ENCODE measurements at places on chromosomes 16 and 17.

DNA sequence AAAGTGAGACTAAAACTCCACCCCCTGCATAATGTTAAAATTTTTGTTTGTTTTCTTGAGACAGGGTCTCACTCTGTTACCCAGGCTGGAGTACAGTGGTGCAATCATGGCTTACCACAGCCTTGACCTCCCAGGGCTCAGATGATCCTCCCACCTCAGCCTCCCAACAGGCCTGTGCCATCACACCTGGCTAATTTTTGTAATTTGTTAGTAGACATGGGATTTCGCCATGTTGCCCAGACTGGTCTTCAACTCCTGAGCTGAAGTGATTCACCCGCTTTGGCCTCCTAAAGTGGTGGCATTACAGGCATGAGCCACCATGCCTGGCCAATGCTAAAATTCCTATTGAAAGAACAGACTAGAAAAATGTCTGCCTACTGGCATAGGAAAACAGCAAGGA lies 103.8 kb downstream of the TRIM37 start:
- no peak overlapping the region for H3K4me3 ChIP-seq
- peaks cover 28% of the 10 kb centered on the region for H3K36me3 ChIP-seq
- no peak overlapping the region for H3K27ac ChIP-seq
- H3K4me1 ChIP-seq = peaks cover 33% of the 10 kb centered on the region
- H3K27me3 ChIP-seq = no peaks in the 10 kb centered on the region

GRCh38 chr16:19710191-19710908 lies 7.7 kb downstream of the KNOP1 start:
- no peaks in the 10 kb centered on the region for H3K27me3 ChIP-seq
- peaks cover 24% of the 10 kb centered on the region for H3K36me3 ChIP-seq
- no peak for DNase-seq
- H3K4me1 ChIP-seq = no peaks in the 10 kb centered on the region
- H3K27ac ChIP-seq = no peak overlapping the region

GRCh38 chr16:58755989-58756649 lies 22.0 kb upstream of the GOT2 start:
- peak overlapping the region; percentile 16 for H3K27ac ChIP-seq
- H3K4me3 ChIP-seq = peak overlapping the region; percentile 43
- peaks cover 10% of the 10 kb centered on the region for H3K4me1 ChIP-seq

DNA sequence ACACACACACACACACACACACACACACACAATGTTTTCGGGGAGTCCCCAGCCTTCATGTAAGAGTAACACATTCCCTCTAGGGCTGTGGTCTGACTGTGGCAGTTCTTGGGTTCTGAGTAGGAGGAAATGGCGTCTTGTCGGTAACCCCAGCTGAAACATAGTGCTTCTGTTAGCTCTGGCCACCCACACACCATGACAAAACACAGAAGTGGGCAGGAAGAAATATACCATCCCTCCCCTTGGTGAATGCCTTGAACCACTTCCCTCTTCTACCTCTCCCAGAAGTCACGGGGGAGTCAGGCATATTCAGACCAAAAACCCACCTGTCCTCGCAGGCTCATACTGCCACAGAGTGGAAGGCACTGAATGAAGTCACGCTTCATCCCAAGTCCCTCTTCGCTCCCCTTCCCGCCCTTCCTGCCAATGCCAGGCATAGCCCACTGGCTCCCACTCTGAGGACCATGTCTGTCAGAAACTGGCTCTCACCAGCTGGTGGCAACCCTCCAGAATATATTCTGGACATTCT lies 11.5 kb downstream of the SLC35B1 start:
- peak; percentile 76 for DNase-seq
- no peaks in the 10 kb centered on the region for H3K27me3 ChIP-seq
- H3K36me3 ChIP-seq = peaks cover 23% of the 10 kb centered on the region
- peak overlapping the region; percentile 77 for H3K27ac ChIP-seq
- H3K4me1 ChIP-seq = peaks cover 27% of the 10 kb centered on the region
- H3K4me3 ChIP-seq = peak overlapping the region; percentile 1

- DNase-seq = no peak
- no peak overlapping the region for H3K27ac ChIP-seq
- H3K27me3 ChIP-seq = peaks cover 2% of the 10 kb centered on the region
- H3K4me3 ChIP-seq = no peak overlapping the region
- no peaks in the 10 kb centered on the region for H3K4me1 ChIP-seq
Observed at GRCh38 chr17:35390663-35391062, 17.2 kb upstream of the SLFN11 start.

- no peak for DNase-seq
- H3K4me3 ChIP-seq = no peak overlapping the region
- H3K4me1 ChIP-seq = peaks cover 2% of the 10 kb centered on the region
- no peaks in the 10 kb centered on the region for H3K36me3 ChIP-seq
Observed at GRCh38 chr16:81645266-81645694, 133.8 kb upstream of the PLCG2 start.

GRCh38 chr17:68205251-68205807 lies 42.5 kb upstream of the AMZ2 start:
- peaks cover 24% of the 10 kb centered on the region for H3K36me3 ChIP-seq
- DNase-seq = peak; percentile 93
- peak overlapping the region; percentile 87 for H3K27ac ChIP-seq
- peak overlapping the region; percentile 83 for H3K4me3 ChIP-seq
- peaks cover 2% of the 10 kb centered on the region for H3K27me3 ChIP-seq
- H3K4me1 ChIP-seq = peaks cover 33% of the 10 kb centered on the region

DNA sequence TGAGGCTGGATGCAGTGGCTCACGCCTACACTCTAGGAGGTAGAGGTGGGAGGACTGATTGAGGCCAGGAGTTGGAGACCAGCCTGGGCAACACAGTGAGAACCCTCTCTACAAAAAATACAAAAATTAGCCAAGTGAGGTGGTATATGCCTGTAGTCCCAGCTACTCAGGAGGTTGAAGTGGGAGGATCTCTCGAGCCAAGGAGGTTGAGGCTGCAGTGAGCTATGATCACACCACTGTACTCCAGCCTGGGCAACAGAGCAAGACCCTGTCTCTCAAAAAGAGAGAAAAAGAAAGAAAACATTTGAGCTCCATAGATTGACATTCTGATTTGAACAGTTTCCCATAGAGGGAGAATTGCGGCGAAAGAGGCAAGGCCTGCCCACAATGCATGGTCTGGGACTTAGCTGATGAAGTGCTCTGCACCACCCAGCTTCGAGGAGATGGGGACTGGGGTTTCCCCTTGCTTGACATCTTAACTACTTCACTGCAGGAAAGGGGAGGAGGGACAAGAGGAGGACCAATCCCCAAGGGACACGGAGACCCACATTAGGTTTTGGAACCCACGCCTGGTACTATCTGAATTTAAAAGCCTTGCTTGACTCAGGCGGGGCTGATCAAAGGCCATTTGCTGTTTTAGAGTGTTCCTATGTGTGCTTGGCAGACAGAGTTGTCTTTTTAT lies 21.7 kb downstream of the MSI2 start:
- peak overlapping the region; percentile 21 for H3K27ac ChIP-seq
- H3K27me3 ChIP-seq = no peaks in the 10 kb centered on the region
- peaks cover 79% of the 10 kb centered on the region for H3K4me1 ChIP-seq
- H3K4me3 ChIP-seq = no peak overlapping the region

GRCh38 chr16:2428051-2428783 lies 1.0 kb upstream of the CCNF start:
- H3K27ac ChIP-seq = peak overlapping the region; percentile 73
- DNase-seq = peak; percentile 29

GRCh38 chr17:9935408-9935807 lies 30.3 kb upstream of the RCVRN start:
- DNase-seq = no peak
- no peaks in the 10 kb centered on the region for H3K36me3 ChIP-seq
- no peak overlapping the region for H3K27ac ChIP-seq
- no peak overlapping the region for H3K4me3 ChIP-seq
- no peaks in the 10 kb centered on the region for H3K27me3 ChIP-seq

DNA sequence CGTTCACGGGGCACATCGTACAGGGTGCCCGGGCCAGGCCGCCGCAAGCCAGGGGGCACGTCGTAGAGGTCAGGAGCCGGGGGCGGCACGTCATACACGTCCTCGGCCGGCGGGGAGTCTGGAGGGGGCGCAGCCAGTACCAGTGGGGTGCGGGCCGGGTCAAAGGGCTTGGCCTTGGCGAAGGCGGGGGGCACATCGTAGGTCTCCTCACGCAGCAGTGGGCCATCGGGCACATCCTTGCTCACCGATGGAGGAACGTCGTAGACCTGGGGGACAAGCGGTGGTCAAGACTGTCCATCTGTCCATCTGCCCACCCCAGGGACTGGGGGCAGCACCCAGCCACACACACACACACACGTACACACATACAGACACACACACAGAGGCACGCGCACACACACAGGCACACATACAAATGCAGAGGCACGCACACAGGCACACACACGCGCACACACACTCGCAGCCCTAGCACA lies 15.7 kb downstream of the BCAR1 start:
- H3K36me3 ChIP-seq = no peaks in the 10 kb centered on the region
- DNase-seq = no peak
- no peaks in the 10 kb centered on the region for H3K27me3 ChIP-seq
- H3K4me3 ChIP-seq = no peak overlapping the region

- no peak overlapping the region for H3K27ac ChIP-seq
- H3K27me3 ChIP-seq = no peaks in the 10 kb centered on the region
- H3K36me3 ChIP-seq = no peaks in the 10 kb centered on the region
Observed at GRCh38 chr17:67689534-67690177, 28.1 kb upstream of the NOL11 start.

- H3K36me3 ChIP-seq = no peaks in the 10 kb centered on the region
- H3K4me3 ChIP-seq = no peak overlapping the region
- no peak for DNase-seq
- H3K27ac ChIP-seq = no peak overlapping the region
- no peaks in the 10 kb centered on the region for H3K27me3 ChIP-seq
- H3K4me1 ChIP-seq = no peaks in the 10 kb centered on the region
Observed at GRCh38 chr17:54270499-54270898, 447.8 kb downstream of the KIF2B start.

GRCh38 chr16:64990101-64990500 lies 131.8 kb downstream of the CDH11 start:
- H3K4me3 ChIP-seq = no peak overlapping the region
- no peaks in the 10 kb centered on the region for H3K27me3 ChIP-seq
- H3K4me1 ChIP-seq = no peaks in the 10 kb centered on the region
- H3K36me3 ChIP-seq = no peaks in the 10 kb centered on the region
- DNase-seq = no peak

DNA sequence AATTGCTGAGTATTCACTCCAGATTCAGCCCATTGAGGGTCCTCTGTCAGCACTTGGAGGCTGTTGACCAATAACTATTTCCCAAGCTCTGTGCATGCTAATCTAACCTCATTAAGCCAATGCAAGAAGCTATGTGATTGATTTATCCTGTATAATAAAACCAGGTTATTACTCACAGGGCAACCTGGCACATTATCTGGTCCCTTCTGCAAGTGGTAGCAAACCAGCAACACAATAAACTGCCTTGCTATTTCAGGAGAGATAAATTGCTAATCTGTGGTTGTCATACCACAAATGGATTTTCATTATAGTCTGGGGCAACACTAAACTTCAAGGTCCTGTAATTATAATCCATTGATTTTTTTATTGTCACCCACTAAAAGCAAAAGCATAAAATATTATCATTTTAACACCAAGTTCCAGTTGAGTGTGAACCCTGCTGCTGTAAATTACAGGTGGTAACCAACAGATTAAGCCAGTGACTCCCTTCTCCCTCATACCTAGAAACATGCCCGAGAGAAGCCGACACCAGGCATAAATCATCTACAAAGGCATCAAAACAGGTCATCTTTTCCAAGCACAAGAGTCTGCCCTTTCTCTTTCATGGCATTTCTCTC lies 51.1 kb upstream of the SOX9 start:
- H3K4me3 ChIP-seq = no peak overlapping the region
- DNase-seq = no peak
- H3K36me3 ChIP-seq = no peaks in the 10 kb centered on the region
- H3K27ac ChIP-seq = no peak overlapping the region
- no peaks in the 10 kb centered on the region for H3K4me1 ChIP-seq

DNA sequence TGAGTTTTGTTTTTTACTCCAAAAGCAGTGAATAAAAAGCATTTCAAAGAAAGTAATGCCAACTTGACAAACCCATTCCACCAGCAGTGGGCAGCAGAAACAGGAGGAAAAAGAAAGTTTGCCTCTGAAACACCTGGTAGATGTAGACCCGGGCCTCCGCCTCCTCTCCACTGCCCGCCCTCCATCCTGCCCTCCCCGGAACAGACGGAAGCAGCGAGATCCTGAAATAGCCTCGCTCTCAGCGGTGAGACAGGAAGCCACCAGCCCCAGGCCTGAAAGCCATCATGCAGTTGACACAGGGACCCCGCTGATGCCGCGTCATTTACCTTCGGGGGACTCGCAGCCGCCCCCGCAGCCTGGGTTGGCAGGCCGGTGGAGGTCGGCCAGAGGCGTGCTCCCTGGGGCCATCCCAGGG lies 67.8 kb downstream of the C16orf78 start:
- no peak overlapping the region for H3K4me3 ChIP-seq
- H3K27me3 ChIP-seq = no peaks in the 10 kb centered on the region
- H3K36me3 ChIP-seq = no peaks in the 10 kb centered on the region
- H3K4me1 ChIP-seq = peaks cover 16% of the 10 kb centered on the region
- H3K27ac ChIP-seq = no peak overlapping the region

GRCh38 chr16:64919929-64920607 lies 201.8 kb downstream of the CDH11 start:
- no peaks in the 10 kb centered on the region for H3K36me3 ChIP-seq
- H3K27me3 ChIP-seq = no peaks in the 10 kb centered on the region
- H3K4me3 ChIP-seq = no peak overlapping the region

DNA sequence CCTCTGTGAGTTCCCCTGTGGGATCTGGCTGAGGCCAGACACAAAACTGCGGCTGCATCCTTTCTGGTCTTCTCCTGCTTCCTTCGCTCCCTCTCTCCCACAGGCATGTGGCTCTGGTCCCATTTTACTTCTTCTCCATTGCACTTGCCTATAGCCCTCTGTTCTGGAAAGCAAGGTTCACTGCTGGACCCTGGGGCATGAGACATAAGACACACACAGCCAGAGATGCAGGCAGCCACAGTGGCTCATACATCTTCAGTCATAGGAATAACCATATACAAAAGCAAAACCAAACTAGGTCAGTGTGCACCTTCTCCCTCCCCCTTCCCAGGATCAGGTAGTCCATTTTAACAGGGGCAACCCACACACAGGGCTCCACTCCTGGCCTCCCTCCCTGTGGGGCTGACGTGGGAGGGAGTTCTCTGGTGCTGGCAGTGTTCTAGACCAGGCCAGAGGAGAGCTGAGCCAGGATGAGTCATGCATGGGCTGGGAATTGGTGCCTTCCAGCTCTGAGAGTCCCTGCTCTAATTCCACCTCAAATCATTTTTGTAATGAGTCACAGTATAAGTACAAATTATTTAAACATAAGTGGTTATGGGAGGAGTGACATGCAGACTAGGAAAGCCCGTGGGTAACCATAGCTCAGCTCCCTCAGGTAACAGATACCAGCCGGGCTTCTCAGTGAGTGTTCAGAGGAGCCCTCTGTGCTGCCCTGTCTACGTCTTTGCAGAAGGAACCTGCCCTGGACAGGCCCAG lies 58.0 kb downstream of the ASIC2 start:
- H3K4me1 ChIP-seq = peaks cover 11% of the 10 kb centered on the region
- DNase-seq = no peak
- H3K4me3 ChIP-seq = no peak overlapping the region
- H3K36me3 ChIP-seq = no peaks in the 10 kb centered on the region

DNA sequence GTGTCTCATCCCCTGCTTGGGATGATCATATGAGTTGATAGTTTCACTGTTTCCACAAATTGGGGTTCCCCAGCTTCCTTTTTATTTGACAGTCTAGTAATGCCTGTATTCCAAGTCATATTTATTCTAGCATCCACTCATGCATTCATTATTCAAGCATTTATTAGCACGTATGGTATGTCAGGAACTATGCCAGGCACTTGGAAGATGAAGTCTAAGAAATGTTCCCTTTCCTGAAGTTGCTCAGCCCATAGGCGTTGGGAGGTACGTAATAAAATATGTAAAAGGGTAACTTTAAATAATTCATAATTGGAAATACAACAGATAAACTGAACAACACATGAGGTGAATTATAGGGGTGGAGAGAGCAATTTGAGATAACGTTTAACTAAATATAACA lies 338.0 kb upstream of the MAF start:
- no peak overlapping the region for H3K4me3 ChIP-seq
- DNase-seq = no peak
- no peaks in the 10 kb centered on the region for H3K4me1 ChIP-seq
- peaks cover 18% of the 10 kb centered on the region for H3K27me3 ChIP-seq
- no peak overlapping the region for H3K27ac ChIP-seq
